Eye (tissue), 1 donor: ENCODE measurements at places on chromosomes 7 and 10.

DNA sequence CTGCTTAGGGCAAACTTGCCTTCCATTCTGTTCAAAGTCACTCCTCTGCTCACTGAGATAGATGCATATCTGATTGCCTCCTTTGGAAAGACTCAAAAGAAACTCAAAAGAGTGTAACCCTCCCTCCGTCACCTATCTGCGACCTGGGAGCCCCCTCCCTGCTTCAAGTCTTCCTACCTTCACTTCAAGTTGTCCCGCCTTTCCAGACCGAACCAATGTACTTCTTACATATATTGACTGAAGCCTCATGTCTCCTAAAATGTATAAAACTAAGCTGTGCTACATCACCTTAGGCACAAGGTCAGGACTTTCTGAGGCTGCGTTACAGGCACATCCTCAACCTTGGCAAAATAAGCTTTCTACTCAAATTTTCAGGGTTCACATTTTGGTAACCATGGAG lies 77.4 kb upstream of the C1GALT1 start:
- DNase-seq = no peak

GRCh38 chr10:24869354-24870015 lies 82.9 kb downstream of the PRTFDC1 start:
- no peak for DNase-seq

DNA sequence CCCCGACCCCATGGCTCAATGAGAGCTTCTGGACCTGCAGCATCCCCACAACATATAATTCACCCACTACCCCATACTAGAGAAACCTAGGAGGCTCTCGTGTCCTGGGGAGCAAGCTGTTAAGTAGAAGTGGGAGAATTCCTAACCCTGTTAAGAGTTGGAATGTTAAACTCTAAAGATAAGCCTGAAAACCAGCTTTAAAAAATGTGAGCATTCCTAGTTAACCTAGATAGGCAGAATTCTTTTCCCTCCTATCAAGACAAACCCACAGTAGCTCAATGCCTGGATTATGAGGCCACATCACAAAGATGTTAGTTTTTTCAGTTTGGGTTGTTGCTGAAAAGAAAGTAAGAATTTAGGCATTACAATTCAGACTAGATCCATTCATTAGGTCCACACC lies 42.9 kb downstream of the GRM8 start:
- no peak for DNase-seq

DNA sequence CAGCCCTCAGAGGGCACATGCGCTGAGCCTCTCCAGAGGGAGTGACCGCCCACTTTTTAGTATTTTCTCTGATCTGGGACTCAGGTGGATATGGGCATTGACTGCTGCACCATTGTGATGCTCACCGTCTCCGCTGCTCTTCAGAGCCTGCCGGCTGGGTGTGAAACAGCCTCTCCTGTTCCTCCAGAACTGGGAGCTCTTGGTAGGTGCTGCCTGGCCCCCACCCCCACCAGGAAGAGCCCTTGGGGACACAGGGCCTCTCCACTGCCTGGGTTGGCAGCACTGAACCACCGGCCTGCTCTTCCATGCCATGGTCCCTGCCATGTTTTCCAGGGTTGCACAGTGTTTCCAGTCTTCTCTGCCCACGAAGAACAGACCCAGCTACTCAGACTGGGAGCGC lies 36.3 kb downstream of the ARHGAP22 start:
- no peak for DNase-seq

DNA sequence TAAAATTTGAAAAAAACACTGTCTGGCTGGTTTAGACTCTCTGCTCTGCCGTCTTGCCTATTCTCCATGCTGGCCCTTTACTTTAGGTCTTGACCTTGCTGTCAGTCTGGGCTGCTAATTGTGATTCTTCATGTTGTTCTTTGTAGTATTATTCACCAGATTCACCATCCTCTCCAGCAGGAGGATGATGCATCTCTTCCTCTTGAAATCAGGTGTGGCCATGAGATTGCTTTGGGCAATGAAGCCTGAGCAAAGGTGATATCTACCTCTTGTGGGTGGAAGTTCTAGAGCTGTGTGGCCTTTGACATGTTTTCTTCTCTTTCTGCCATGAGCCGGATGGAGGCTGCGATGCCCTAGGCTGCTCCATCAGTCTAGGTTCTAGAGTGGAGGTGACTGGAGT lies 51.3 kb upstream of the ITPRID1 start:
- DNase-seq = no peak

DNA sequence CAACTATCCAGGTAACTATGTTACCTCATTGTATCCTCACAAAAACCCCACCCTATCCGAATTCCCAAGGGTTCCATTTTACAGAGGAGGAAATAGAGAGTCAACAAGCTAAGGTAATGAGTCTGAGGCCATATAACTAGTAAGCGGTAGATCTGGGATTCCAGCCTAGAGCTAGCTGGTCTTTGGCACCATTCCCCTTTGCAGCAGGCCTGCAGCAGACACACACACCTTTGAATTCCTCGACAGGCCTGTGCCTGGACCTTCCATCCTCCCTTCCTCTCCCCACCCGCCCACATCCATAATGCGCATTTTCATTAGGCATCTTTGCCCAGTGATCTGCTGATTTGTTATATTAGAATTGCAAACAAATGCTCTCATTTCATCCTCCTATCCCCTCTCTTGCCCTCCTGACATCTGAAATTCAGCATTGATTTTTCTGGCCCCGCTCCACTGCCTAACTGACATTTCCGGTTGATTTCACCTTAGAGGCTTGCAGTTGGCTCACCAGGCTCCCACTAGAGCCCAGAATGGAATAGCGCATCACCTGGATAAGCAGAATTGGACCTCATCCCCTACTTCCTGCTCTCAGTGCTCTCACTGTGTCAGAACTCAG lies 129.5 kb downstream of the PLXNA4 start:
- no peak for DNase-seq

GRCh38 chr10:106694696-106695095 lies 469.8 kb downstream of the SORCS1 start:
- peak; percentile 81 for DNase-seq

DNA sequence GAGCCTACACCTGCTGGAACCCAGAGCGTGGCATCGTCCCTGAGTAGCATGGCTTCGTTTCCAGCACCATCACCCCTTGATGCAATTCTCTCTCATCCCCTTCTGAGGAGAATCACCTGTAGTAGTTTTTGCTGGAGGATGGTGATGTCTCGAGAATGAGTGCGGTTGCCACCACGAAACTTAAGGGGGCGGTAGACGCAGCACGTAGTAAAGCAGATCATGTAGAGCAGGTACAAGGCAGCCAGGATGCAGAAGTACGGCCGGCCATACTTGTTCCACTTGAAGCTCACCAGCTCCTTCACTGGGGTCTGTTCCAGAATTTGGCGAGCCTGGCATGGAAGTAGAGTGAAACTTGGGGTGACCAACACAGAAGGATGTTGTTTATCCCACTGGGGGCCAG lies 8.1 kb downstream of the TRPV5 start:
- DNase-seq = no peak

DNA sequence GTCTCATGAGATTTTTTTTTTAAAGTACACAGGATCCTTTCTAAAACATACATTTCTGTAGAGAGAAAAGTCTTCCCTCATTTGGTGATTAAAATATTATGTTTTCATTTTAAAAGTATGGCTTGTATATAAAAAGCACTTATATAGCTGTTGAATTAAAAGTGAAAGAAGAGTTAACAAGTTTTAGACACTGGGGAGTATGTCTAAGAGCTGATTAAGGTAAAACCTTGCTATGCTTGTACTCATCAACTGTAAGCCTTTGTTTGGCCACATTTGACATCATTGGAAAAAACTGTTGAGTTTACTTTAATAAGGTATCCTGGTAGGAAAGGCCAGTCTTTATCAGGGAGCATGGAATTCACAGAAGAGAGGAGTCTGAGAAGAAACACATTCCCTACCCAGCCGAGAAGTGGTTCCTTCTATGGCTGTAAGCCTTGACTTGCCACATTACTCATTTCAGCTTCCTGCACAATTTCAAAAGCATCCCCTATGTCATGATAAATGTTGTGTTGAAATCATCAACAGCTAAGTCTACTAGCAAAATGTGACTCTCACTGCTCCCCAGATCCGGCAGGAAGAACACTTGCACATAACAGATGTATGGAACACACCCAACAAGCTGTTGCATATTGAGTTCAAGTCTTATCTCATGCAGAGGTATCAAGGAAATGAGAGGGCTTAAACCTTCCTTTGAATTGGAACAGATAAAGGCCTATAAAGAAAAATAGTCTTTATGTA lies 171.8 kb upstream of the CDK1 start:
- no peak for DNase-seq

- peak; percentile 63 for DNase-seq
Observed at GRCh38 chr7:128103498-128104107, 72.4 kb upstream of the LRRC4 start.

GRCh38 chr10:102120991-102121738 lies 997 bp upstream of the LDB1 start:
- DNase-seq = peak; percentile 92
